Stimulated activated naive CD8-positive, alpha-beta T cell treated with anti-CD3 and anti-CD28 coated beads, Interleukin-15, Interleukin-2, amounts not matched to agents 100 U/mL and 50 U/mL, for 24 hours (primary cell): ENCODE measurements at places on chromosomes 12 and 14.

DNA sequence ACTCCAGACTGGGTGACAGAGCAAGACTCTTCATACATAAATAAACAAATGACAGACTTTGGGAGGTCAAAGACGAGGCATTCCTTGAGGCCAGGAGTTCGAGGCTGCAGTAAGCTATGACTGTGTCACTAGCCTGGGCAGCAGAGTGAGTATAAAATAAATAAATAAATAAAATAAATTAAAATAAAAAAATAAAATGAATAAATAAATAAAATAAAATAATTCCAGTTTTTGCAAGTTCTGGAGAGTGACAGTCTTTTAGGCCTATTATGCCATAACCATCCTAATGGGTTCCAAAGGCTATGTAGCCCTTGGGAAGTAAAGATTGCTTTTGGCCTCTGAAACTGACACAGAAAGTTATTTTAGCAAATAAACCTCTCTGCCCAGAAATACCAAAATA, 16.5 kb upstream of the NRDE2 start:
- DNase-seq, result no peak

GRCh38 chr14:91115986-91116770, 2.3 kb downstream of the DGLUCY start:
- no peak for DNase-seq

- no peak for DNase-seq
These were observed 4.4 kb downstream of the CACNB3 start for GRCh38 chr12:48822711-48823110.

DNA sequence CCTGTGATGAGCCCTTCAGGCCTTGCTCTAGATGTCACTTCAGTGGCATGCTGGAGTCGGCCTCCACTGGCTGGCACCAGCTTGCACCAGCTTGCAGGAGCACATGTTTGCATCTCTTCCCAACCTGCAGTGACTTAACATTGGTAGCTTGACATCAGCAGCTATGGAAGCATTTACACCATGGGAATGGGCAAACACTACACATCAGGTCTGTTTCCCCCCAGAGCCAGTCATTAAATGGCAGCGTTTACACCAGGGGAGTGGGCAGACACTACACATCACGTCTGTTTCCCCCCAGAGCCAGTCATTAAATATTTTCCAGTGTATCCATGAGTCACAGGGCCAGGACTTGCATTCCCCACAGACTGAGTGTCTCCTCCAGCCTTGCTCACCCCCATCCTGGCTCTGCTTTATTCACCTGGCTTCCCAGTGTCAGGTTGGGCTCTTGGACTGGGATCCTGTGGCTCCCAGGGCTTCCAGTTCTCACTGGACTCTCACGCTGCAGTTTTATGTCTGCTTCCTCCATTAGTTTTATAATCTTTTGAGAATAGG, 51.6 kb upstream of the VRK1 start:
- no peak for DNase-seq

- no peak for DNase-seq
These were observed 97.9 kb upstream of the SOX5 start for GRCh38 chr12:24047326-24047725.

- DNase-seq, result no peak
These were observed 233.0 kb downstream of the SLC41A2 start for GRCh38 chr12:104724992-104725585.

GRCh38 chr12:111072299-111072698, 151.9 kb upstream of the MYL2 start:
- DNase-seq, result no peak

DNA sequence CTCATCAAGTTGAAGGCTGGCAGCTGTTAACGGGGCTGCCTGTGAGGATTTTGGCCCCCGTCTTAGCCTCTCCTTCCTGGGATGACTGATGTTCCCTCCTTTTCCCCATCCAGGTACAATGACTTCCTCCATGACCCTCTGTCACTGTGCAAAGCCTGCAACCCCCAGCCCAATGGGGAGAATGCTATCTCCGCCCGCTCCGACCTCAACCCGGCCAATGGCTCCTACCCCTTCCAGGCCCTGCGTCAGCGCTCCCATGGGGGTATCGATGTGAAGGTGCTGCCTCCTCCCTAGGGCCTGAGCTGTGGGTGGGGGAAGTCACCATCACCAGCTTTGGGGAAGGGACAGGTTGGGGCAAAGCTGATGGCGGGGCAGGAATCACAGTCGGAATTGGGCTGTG, 16.1 kb downstream of the SDS start:
- no peak for DNase-seq

- no peak for DNase-seq
These were observed 11.7 kb upstream of the ASPG start for GRCh38 chr14:104073764-104074163.

DNA sequence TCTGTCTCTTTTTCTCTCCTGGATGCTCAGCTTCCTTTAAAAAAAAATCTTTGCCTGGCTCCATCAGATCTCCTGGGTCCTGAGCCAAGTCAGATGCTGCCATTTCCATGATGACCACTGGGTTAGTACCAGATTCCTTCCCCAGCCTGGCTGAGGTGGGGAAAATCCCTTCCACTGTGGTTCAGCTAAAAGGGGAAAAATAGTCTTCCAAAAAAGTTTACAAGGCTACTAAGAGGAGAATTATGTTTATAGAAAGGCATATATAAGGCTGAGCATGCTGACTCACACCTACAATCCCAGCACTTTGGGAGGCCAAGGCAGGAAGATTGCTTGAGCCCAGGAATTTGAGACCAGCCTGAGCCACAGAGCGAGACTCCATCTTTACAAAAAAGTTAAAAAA, 28.4 kb upstream of the GAS2L3 start:
- DNase-seq, result no peak

GRCh38 chr14:75277008-75277814, 1.4 kb upstream of the FOS start:
- peak; percentile 64 for DNase-seq

DNA sequence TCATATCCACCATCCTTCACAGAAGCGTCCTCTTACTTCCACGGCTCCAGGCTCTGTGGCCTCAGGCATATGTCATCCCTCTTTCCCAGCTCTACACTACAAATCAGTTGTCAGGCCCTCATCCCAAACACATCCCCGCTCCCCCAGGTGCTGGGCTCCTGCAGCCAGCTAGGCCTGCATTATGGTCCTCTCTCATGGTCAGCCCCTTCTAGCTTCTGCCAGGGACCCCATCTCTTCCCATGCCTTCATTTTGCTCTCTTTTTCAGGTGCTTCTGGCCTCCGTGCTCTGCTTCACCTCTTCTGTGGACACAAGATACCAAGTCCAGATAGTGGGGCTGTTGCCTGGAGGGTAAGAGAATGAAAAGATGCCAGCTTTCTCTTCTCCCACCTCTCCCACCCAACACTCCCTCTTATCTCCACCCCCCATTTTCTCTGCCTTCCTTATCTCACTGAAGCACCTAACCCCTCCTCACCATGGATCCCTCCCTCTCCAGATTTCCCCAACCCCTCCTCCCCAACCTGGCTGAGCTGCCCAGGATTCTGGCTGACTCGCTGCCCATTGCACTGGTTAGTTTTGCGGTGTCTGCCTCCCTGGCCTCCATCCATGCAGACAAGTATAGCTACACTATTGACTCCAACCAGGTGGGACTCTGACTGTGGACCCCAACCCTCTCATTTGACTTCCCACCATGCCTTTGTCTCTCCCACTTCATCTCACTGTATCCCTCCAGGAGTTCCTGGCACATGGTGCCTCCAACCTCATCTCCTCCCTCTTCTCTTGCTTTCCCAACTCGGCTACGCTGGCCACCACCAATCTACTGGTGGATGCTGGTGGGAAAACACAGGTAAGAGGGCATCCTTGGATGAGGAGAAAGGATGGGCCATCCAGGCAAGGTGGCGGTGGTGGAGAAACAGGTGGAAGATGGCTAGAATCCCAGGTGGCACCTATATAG, 10.4 kb downstream of the B4GALNT1 start:
- no peak for DNase-seq

GRCh38 chr14:73744874-73745529, 30.8 kb upstream of the PNMA1 start:
- DNase-seq, result no peak

DNA sequence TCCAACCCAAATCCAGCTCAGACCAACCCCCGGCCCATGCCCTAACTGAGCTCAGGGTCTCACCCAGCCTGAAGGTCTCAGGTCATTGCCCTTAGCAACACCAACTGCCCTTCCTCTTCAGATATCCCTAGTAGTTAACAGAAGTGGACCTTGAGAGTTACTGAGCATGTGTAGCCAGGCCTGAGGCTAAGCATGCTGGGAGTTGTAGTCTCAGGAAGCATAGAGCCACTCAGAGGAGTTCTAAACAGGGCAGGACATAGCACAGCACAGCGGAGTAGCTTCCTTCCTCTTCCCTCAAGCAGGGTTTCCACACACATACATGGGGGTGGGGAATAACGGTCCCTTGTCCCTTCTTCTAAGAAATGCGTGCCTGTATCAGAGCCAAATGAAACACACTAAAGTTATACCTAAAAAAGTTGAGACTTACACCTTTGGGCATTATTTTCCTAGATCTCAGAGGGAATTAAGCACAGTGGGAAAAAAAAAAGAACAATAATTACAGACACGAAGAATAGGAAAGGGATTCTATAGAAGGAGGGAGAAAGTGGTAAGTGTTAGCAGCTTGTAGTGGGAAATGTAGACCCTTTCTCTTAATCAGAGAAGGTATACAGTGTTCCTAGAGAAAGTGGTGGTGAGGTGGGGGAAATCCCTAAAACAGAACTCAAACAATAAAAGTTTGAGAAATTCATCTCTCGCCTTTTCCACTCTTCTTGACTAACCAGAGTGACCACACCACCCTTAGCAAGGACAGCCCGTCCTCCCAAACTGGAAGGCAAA, 4.4 kb downstream of the KMT2D start:
- peak; percentile 48 for DNase-seq

DNA sequence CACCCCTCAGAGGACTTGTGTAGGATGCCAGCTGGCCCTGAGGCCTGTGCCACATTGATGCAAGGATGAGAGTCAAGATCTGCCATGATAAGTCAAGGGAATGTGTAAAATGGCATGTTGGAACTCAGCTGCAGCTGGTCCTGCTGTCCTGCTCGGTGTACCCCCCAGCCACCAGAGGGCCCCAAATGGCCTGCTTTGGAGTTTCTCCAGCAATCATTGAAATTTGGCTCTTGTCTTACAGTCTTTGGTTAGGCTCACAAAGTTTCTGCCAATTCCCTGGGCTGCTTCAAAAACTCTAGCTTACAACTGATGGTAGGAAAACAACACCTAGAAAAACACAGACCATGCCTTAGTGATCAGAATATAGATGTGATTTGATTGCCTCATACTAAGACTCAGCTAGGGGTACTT, 76.8 kb downstream of the HSD17B6 start:
- DNase-seq, result peak; percentile 51

DNA sequence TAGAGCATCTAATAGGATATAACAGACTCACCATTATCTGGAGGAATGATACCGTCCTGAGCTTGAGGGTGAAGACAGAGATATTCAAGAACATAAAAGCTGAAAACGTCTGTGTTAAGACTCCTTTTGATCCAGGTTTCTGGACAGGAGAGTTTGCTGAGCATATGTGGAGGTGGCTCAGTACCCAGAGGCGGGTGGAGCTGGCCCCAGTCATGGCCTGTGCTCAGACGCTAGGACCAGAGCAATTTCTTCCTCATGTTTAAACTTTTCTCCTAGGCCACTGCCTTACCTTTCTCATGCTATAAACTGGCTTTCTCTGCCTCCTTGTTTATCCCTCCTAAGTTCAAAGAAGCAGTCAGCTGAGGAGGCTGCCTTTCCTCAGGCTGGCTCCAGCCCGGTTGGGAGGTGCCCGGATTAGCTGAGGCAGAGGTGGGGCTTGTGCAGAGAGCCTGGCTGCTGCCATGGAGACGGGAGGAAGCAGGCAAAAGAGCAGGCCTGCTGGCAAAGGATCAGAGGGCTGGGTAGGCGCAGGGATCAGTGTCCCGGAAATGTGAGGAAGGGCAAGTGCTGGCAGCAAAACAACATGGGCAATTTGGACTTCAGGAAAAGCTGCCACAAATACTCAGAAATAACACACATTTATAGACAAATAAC, 13.7 kb downstream of the COA8 start:
- no peak for DNase-seq

DNA sequence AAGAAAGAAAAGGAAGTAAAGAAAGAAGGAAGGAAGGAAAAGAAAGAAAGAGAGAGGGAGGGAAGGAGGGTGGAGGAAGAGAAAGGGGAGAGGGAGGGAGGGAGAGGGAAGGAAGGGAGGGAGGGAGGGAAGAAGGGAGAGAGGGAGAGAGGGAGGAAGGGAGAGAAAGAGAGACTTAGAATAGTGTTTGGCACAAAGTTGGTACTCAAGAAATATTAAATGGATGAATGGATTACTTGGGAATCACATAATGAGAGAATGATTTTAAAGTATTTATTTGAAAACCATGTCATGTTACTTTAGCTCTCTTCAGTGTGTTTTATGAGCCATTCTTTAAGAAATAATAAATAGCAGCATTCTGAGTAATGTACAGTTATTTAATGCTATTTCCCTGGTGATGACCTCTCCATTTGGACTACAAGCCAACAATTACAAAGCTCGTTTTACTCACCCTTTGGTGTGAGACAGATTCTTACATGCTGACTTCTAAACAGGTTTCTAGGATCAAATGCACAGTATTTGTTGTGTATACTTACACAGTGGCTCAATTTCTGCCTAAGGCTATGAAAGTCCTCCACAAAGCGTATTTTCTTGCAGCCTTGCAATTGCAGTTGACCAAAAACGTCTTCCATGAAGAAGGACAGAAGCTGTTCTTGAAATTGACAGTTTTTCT, 861 bp downstream of the IL26 start:
- DNase-seq, result no peak

- no peak for DNase-seq
These were observed 572.8 kb upstream of the FBXO33 start for GRCh38 chr14:40004871-40005500.

DNA sequence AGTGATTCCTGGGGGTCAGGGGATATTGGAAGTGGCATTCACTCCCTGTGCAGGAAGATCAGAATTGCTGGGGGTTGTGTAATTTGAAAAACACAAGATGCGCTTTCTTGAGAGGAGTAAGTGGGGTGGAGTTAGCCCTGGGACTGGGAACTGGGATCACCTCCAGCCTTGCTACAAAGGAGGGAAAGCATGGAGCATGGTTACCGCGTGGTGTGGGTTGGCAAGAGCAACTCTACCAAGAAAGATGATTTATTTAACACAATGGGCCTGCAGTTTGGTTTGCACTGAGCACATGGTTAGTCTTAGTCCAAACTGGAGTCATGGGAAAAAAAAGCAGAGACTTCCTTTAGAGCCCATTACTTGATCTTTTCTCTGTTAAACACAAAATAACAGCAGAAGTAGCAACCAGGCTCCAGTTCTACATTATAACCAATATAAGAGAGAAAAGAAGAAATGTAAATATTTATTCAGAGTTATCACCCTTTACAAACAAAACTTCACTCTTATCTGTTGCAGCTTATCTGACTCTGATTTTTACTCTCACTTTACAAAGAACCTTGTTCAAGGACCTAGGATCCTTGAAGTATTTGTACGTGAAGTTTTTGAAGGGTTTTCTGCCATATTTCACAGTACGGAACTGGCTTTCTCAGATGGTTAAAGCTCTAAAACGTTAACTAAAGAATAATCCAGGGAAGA, 2.1 kb upstream of the NIN start:
- DNase-seq, result no peak

GRCh38 chr12:9319842-9320173, 111.6 kb upstream of the PZP start:
- DNase-seq, result no peak

- no peak for DNase-seq
These were observed 20.9 kb downstream of the MORN3 start for GRCh38 chr12:121648458-121649028.

GRCh38 chr12:114218136-114218535, 187.8 kb downstream of the TBX5 start:
- no peak for DNase-seq

- no peak for DNase-seq
These were observed 16.3 kb upstream of the RNF34 start for GRCh38 chr12:121383601-121384021.

GRCh38 chr12:130873106-130873795, 1.4 kb downstream of the RAN start:
- DNase-seq, result no peak
